ENCODE measurements at places on chromosomes 5 and 9.

- DNase-seq = no peak
Measured at GRCh38 chr5:154677921-154678320, 77.3 kb upstream of the LARP1 start.

GRCh38 chr5:63563008-63563917 is 399.0 kb downstream of the HTR1A start:
- no peak for DNase-seq

DNA sequence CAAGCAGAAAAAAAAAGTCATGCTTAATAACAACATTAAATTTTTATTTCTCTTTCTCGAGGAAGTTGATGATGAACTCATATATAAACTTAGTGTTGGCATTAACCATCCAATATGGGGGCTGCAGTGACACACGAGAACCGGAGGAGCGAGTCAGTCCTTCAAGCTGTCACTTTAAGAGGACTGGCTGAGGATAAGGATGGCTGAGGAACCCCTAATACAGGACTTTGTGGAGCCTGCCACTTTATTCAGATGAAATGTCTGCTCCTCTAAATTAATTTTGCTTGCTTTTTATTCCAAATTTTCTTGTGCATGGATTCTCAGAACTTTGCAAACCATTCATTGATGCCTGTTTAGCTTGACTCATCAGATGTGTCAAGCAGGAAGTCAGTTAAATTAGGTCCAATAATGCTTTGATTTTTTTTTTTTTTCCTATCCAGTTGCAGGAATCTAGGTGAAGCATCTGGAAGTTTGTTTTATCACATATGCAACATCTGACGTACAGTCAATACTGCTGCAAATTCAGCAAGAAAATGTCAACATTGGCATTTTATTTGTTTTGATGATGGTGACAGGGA is 144.2 kb upstream of the COL5A1 start:
- no peak for DNase-seq

DNA sequence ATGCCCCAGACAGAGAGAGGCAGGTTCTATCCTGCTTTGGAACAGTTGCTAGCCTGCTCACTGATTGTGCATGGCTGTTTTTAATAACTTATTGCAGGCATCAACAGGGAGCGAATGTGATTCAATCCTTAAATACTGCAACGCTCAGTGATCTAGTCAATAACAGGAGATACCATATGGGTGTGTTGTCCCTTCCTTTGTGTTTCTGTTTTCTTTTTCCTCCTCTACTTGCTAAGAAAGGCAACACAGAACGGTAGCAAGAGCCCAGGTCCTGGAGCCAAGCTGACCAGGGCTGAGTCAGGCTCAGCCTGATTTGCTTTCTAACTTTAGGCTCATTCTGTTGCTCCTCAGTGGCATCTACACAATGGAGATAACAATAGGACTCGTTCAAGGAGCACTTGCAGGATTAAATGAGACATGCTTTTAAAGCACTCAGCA is 98.6 kb upstream of the EQTN start:
- DNase-seq = no peak

DNA sequence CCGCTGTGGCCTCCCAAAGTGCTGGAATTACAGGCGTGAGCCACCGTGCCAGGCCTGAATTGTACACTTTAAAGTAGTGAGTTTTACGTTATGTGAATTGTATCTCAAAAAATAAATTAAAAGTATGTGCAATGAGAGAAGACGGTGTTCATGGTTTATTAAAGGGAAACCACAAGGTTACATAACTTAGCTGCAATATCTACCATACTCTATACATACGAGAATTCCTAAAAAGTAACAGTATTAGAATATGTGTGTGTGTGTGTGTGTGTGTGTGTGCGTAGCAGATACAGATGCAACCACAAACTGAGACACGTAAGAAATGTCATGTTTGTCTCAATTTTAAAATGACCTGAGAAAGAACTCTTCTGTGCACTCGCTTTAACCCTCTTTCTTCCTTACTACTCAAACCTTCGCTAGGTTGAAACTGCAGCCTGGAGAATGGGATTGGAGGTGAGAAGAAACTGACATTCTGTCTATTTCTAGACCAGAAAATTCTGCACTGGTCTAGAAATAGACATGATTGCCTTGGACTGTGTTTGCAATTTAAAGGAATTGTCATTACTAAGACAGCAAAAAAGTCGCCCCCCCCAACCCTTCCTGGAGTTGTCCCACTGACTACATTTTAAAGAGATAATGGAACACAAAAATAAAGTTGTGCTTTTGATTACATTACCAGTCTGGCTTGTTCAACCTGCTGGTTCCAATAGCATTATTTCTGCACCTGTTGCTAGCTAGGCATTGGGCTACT is 167.0 kb downstream of the RGS3 start:
- no peak for DNase-seq

DNA sequence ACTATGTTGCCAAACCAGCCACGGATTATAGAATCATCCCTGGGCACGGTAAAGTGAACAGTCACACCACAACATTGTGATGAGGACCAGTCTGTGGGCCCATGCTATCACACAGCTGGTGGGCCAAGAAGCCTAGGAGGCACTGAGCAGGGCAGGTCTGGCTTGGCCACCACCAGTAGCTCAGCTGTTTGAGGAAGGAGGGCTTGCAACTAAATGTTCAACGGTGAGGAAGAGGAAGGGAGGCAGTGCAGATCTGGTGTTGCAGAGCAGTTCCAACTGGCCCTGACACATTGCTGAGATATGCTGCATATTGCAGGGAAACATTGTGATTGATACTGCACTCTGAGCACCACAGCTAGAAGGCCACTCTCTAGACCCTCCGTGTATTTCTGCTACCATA is 77.9 kb upstream of the ATG10 start:
- no peak for DNase-seq

GRCh38 chr5:111453295-111453694 is 59.0 kb downstream of the STARD4 start:
- DNase-seq = no peak

- no peak for DNase-seq
Measured at GRCh38 chr9:106172265-106172664, 477.9 kb downstream of the TMEM38B start.

DNA sequence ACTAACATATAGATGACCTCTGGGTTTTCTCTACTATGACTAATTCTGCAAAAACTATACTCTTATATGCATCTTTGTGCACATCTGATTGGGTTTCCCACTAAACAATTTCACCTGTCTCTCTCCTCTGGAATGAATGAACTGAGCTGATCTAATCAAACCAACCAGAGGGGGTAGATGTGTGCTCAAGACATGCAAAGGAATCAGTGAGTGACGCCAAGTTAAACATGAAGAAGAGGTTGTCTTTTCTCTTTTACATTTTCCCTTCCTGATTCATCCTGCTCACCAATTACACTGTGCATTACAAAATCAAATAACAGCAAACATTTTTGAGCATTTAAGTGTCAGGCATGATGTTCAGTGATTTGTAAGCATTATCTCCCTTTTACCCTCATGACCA is 29.6 kb upstream of the GRXCR2 start:
- DNase-seq = no peak

DNA sequence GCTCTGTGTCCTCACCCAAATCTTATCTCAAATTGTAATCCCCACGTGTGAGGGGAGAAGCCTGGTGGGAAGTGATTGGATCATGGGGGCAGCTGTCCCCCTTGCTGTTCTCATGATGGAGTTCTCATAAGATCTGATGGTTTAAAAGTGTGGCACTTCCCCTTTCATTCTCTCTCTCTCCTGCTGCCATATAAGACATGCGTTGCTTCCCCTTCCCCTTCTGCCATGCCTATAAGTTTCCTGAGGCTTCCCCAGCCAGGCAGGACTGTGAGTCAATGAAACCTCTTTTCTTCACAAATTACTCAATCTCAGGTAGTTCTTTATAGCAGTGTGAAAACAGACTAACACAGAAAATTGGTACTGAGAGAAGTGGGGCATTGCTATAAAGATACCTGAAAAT is 107.7 kb downstream of the DMAC1 start:
- no peak for DNase-seq

GRCh38 chr9:125747765-125748445 is 732 bp downstream of the PBX3 start:
- peak; percentile 21 for DNase-seq

DNA sequence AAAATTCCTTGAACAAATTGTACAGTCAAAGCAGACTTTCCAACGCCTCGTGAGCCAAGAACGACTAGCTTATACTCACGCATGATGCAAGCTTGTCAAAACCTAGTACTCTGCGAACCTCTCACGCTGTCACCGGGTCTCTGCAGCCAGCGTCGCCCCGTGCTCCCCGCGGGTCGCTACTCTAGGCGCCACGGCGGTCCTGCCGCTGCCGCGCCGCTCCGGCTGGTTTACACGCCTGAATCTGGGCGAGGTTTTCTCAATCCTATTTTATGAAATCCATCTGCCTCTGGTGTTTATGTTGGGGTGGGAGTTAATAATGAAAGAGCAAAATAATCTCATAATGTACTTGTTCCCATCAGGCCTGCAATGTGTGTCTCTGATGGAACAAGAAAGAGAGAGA is 90.9 kb downstream of the SV2C start:
- DNase-seq = no peak

DNA sequence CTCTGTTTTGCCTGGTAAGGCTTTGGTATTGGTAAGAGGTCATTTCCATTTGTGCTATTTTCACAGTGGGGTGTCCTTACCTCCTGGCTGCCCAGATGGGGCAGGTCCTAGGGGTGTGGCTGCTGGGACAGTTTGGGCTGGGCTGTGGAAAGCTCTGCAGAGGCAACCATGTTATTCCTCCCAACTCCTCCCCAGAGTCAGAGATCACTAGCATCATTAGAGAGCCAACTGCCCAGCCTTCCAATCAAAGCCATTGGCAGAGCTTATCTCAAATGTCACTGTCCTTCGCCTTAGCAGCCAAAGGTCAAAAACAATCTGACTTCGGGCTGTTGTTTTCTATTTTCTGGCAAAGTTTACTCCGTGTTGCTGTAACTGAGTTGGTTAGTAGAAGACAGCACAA is 33.6 kb upstream of the HRH2 start:
- DNase-seq = no peak

DNA sequence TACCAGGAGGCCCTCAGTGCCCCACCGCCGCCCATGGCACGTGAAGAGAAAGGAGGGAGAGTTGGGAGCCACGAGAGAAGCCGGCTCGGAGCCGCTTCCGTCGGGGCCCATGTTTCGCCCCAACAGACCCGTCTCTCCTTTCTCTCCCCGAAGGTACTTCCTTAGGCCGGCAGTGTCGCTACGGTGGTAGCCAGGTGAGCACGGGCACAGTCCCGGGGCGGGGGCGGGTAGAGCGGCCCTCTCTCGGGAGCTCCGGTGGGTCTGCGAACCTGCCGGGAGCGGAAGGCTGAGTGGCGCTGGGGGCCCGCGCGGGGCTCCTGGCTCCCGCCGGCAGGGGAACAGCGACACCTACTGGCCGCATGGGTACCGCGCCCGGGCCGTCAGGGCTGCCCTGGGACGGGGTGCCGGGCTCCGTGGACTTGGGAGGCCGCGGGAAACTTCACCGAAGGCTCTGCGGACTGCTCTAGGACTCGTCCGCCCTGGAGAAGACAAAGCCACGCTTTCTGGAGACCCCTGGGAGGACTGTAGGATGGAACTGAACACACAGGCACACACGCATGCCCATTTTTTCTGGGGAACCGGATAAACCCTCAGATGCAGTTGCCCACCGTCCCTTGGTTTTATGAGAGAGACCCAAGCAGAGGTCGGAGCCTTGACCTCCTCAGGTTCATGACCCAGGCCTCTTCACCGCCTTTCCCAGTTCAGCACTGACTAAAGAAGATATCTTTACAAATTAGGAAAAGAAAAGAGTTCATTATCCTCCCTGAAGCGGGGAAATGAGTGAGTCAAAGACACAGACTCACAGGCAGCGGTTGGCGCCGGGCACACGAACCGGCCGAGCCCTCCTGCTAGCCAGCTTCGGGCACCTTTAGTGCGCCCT is 202.5 kb downstream of the MEF2C start:
- DNase-seq = peak; percentile 80

GRCh38 chr5:1784197-1785050 is 15.2 kb downstream of the MRPL36 start:
- DNase-seq = no peak

GRCh38 chr9:120484162-120484561 is 95.8 kb downstream of the CDK5RAP2 start:
- DNase-seq = no peak

DNA sequence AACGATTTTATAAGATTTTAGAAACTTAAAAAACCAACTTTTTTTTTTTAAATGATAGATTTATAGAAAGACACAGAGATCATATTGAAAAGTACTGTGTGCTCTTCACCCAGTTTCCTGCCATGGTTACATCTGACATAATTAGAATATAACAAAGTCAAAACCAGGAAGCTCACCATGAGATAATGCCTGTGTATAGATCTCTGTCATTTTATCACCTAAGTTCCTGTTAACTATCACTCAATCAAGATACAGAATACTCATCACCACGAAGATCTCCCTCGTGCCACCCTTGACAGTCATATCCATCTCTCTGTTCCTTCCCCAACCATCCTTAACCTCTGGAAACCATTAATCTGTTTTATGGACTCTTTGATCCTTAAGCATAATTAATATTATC is 39.1 kb downstream of the POC5 start:
- no peak for DNase-seq

DNA sequence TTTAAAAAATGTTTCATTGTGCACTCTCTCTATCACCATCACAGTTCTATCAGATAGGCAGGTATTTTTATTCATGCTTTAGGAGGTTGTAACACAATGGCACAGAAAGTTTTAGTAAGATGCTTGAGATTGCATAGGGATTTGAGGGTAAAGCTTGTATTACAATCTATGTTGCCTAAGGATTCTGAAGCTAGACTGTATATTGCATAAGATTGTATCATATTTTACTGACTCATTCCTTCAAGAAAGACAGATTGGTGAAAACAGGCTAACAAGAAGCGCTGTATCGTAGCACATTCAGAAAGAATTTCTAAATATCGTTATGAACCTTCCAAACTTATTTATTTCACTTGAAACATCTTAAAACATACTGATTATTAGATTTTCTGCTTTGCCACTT is 577.7 kb downstream of the EBF1 start:
- DNase-seq = no peak

DNA sequence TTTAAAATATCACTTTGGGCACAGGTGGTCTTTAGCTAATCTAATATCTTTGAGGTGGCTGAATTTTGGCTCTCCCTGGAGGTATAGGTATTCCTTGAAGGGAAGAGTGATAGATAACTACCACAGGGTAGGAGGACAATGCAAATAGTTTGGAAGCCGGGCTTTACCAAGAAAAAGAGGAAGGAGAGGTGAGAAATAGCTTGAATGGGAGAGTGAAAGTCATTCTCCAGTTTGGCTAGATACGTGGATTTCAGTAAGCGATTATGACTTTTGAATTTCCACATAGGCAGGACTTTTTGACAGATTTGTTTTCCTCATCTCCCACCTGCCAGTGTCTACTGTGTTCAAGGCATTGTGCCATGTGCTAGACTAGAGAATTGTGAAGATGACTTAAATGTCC is 45.5 kb downstream of the RASA1 start:
- no peak for DNase-seq

DNA sequence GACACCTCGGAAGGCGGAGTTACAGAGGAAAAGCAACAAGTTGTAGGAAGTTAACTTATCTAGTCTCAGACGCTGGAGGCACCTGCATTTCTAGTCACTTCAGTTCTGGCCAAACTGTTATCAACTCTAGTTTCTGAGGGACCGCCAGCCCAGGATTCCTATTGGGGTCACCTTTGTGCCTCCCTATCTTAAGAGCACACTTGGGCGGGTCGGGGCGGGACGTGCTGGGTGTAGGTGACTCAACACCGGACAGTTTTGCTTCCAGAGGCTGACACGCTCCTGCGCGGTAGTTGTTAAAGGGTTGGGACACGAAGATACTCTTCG is 679 bp upstream of the KDM4C start:
- DNase-seq = peak; percentile 62
